ENCODE measurements at places on chromosomes 6 and 20.

- DNase-seq, result no peak
Observed at GRCh38 chr20:577167-577791, 32.8 kb downstream of the TCF15 start.

DNA sequence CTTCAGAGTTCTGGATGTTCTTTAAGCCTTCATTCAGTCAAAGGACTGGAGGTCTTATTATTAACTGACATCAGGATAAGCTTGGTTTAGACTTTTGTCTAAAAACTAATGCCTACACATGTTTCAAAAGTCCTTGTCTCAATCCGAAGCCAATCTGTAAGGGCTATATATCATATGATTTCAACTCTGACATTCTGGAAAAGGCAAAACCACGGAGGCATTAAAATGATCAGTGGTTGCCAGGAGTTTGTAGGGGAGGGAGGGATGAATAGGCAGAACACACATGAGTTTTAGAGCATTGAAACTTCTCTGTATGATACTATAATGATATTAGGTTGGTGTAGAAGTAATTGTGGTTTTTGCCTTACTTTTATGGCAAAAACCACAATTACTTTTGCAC is 1285.8 kb upstream of the CITED2 start:
- DNase-seq, result no peak

DNA sequence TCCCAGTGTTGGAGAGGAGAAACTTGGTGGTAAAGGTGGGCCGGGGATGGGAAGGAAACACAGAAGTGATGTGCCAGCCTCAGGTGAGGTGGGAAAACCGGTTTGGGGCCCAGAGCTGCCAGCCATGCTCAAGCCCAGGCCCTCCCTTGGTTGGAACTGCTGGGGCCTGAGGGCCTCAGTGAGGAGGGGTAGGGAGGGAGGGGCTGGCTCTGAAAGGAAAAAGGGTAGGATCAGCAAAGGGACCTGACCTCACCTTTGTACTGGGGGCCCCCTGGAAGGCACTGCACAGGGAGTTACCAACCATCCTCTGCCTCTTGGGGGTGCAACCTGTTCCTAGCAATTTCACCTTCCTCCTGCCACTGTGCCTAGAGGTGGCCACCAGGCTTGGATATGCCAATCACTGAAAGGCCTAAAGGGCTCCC is 1.8 kb upstream of the SPEF1 start:
- no peak for DNase-seq

DNA sequence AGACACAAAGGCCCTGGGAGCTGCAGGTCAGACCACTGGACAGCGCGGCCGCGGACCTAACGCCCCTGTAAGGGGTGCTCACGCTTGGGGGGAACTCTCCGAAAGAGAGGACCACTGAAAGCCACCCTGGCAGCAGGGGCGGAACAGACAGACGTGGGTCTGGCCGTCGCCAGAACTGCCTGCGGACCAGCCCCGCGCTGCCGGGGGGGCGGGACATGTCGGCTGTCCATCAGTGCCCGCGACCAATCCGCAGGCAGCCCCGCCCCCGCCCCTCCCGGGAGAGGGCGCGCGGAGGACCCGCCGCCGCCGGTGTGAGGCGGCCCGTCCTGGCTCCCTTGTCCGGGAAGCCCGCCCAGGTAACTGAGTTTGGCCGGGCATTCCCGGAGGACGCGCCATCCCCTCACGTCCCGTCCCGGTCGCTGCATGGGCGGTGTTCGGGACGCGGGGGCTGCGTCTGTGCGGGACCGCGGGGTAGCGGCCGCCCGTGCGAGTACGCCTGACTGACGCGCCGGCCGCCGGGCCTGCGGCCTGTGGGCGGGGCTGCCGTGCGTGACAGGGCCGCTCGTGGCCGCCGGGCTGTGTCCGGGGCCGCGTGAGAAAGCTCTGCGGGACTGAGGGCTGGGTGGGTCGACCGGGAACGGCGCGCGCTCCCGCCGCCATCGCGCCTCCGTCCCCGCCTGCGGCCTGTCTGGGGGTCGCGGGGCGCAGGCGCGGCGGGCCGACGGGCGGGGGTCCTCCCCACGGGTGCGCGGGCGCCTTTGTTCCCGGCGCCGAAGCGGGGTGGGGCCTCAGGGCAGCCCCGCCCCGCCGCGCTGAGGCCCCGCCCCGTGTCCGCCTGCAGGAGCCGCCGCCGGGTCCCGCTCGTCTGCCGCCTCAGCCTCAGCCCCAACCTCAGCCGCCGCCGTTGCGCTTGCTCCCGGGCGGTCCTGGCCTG is at the start of gene PLCG1:
TSS of gene PLCG1 (plus strand) at position 864 of the 934 bp plus-strand sequence. CDS start 99 bp downstream, outside the sequence.
- peak; percentile 94 for DNase-seq

GRCh38 chr20:49099011-49099410 is 52.9 kb downstream of the CSE1L start:
- no peak for DNase-seq

GRCh38 chr20:59850018-59850641 is 83.3 kb downstream of the SYCP2 start:
- no peak for DNase-seq

- no peak for DNase-seq
Observed at GRCh38 chr20:47303736-47304135, 52.8 kb downstream of the ZMYND8 start.

DNA sequence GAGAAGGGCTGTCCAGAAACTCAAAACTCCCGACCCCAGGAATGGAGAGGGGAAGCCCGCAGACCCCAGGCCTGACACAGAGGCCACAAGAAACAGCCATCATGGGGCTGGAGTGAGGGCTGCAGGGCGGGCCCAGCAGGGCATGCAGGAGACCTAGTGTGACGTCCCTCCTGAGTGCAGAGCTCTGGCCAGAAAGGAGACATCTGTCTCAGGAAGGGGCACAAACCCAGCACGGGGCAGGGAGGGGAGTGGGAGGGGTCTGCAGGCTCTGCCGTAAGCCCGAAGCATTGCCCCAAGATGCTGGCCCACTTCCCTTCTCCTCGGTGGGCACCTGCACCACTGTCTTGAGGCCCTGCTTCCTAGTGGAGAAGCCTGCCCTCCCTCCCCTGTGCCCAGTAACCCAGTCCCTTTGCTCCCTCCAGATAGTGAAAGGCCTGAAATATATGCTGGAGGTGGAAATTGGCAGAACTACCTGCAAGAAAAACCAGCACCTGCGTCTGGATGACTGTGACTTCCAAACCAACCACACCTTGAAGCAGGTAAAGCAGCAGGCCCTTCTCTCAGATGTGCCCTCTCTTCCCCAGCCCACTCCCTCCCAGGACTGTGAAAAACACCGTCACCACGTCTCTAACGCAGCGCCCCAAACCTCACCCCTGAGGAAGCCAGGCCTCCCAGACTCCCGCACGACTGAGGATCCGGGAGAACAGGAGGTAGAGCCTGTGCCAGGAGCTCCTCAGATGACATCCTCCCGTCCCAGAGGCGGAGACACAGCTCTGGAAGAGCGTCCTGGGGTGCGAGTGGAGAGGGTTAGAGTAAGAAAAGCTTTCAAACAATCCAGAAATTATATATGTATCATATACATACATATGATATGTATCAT is 9.7 kb downstream of the CST7 start:
- no peak for DNase-seq

DNA sequence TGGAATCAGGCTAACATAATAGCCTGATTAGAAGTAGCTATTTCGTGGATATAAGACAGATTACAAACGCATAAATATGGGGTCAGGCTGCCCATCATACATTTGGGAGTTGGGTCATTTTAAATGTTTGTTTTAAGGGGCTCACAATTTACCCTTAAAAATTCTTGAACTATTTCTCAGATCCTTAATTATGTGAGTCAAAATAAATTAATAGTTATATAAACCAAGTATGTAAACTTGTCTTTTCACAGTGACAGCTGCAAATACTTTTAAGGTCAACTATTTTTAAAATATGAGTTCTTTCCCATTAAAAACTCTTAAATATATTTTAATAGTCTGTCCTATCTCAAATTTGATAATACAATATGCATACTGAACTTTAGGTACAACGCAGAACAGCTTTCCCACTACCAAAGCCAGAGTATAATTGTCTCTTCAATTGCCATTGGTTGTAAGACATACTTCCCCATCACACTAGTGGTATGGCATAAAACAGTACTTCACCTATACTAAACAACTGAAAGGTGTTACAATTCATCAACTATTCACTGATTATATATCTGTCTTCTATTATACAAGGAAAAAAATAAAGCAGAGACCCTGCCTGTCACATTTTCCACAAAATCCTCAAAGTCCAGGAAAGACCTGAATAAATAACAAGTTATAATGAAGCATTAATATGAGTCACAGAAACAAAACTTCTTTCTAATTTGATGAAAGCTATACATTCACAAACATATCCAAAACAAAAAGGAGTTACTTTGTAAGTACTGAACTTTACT is 80.8 kb upstream of the COL21A1 start:
- DNase-seq, result no peak

GRCh38 chr6:119129148-119129967 is 50.9 kb upstream of the FAM184A start:
- no peak for DNase-seq

GRCh38 chr6:70901324-70901723 is 55.5 kb downstream of the B3GAT2 start:
- DNase-seq, result no peak

DNA sequence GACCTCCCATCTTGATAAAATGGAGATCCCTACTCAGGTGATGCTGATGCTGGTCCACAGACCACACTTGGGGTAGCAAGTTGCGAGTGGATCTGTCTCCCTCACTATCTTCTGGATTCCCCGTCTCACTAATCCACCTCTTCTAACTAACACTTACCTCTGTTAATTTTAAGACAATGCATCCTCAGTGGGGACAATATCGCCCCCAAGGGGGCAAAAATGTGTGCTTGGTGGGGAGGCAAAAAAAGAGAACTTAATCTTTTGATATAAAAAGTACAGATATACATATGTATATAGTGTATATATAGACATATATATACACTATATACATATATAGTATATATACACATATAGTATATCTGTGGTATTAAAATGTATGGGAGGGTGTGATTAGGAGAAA is 4.3 kb downstream of the LRFN2 start:
- DNase-seq, result no peak

DNA sequence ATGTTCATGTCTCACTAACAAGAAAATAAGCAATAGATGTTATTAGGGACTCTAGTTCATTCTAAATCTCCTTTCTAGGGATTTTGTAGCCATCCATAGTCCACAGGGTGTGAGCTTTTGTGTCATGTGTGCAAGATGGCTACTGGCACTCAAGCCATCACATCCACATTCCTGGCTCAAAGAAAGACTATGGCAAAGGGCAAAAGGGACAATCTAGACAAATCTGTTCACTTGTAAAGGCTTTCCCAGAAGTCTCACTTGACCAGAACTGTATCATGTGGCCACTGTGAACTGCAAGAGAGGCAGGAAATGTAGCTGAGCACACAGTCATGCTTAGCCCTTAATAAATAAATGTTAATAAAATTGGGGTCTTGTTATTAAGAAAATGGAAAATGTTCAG is 212.6 kb upstream of the EXOC2 start:
- no peak for DNase-seq

GRCh38 chr6:149905371-149905910 is 7.5 kb upstream of the RAET1E start:
- no peak for DNase-seq

DNA sequence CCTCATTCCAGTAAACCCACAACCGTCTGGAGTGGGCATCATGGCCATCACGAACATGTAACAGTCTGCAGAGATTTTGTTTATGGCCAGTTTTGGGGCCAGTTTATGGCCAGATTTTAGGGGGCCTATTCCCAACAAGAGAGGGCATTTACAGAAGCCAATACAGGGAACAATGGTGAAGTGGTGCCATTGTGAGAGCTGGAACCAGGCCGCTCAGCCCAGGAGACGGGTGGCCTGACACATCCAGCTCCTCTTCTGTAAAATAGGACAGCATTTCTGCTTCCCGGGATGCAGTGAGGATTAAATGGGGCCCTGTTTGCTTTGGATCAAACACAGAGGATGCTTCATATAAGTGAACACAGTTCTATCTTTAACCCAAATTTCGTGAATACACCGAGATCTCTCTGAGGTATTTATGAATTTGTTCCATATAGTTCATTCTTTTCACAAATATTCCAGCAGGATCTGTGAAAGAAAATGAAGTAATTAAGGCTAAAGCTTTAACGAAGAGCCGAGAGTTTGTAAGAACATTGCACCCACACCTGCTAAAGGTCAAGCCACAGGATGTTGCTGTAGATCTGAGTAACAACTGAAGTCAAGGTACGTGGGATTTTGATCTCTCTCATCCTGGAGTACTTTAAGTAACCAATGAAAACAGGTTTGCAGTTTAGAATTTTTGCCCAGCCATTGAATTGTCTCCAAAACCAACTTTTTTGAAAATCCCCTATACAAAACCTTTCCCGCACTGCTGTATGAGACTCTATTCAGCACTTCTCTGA is 14.5 kb upstream of the SIRPG start:
- no peak for DNase-seq

- no peak for DNase-seq
Observed at GRCh38 chr20:50272724-50273446, 82.3 kb downstream of the CEBPB start.

GRCh38 chr6:110949679-110950285 is 8.7 kb upstream of the GTF3C6 start:
- no peak for DNase-seq

GRCh38 chr6:96687121-96687520 is 124.2 kb downstream of the FHL5 start:
- DNase-seq, result no peak

DNA sequence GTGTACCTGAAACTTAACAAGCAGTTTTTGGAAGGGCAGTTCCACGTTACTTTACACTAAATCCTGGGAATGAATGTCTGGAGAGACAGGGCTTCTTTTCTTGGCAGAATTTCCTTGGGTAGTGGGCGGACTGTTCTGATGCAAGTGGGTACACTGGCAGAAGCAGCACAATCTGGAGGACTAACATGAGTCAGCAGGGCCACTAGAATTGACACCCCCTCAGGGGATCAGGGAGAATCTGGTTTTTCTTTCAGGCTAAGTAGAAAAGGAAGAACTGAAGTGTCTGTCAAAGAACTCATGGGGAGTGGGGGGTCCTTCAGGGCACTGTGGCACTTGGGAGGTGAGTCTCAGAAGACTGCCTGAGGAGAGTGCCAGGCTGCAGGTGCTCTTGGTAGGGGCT is 34.6 kb downstream of the PANK2 start:
- no peak for DNase-seq

DNA sequence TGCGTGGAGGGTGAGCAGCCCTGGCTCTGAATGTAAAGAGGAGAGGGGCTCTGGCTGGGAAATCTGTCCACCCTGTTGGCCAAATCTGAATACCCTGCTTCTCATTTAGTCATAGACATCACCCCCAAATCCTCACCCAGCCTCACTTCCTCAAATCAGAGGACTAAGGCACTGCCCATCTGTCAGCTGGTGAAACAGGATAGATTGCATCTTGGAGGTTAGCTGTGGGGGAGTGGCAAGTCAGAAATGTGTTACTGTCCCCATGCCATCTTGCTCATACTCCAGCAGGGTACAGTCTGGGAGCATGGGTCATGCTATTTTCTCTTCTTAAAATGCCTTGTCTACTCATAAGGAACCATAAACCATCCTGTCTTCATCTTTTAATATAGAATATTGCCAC is 9.5 kb upstream of the DTNBP1 start:
- DNase-seq, result no peak

DNA sequence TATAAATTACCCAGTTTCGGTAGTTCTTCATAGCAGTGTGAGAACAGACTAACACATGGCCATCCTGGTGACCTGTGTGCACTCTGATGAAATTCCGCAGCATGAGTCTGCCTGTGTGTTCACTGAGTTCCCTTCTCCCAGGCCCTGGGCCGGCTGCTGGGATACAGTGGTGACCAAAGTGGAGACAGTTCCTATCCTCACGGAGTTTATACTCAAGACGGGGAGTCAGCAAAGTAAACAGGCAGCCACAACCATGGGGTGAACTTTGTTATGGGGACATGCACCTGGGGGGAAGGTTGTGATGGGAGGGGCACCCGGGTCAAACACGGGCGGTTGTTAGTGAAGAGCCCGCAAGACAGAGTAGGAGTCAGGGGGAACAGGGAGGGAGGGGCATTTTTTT is 202.0 kb downstream of the CDH4 start:
- DNase-seq, result no peak

GRCh38 chr20:17507032-17507431 is 24.1 kb downstream of the BFSP1 start:
- DNase-seq, result no peak
